Astrocyte of the hippocampus (primary cell): ENCODE measurements at places on chromosomes 1 and 21.

GRCh38 chr1:223102797-223103533, 40.1 kb downstream of the TLR5 start:
- no peak for DNase-seq

- DNase-seq = peak; percentile 78
These were observed 286.8 kb upstream of the PLD5 start for GRCh38 chr1:242811092-242811840.

GRCh38 chr1:83718338-83718737, 280.6 kb downstream of the TTLL7 start:
- DNase-seq = no peak

- DNase-seq = peak; percentile 46
These were observed 831 bp downstream of the CSRP1 start for GRCh38 chr1:201506092-201506491.

- DNase-seq = no peak
These were observed 15.1 kb downstream of the OR6F1 start for GRCh38 chr1:247701338-247701737.

- DNase-seq = no peak
These were observed 8.3 kb upstream of the SYT14 start for GRCh38 chr1:209929751-209930150.

- peak; percentile 62 for DNase-seq
These were observed 160.2 kb downstream of the DENND1B start for GRCh38 chr1:197614916-197615692.

DNA sequence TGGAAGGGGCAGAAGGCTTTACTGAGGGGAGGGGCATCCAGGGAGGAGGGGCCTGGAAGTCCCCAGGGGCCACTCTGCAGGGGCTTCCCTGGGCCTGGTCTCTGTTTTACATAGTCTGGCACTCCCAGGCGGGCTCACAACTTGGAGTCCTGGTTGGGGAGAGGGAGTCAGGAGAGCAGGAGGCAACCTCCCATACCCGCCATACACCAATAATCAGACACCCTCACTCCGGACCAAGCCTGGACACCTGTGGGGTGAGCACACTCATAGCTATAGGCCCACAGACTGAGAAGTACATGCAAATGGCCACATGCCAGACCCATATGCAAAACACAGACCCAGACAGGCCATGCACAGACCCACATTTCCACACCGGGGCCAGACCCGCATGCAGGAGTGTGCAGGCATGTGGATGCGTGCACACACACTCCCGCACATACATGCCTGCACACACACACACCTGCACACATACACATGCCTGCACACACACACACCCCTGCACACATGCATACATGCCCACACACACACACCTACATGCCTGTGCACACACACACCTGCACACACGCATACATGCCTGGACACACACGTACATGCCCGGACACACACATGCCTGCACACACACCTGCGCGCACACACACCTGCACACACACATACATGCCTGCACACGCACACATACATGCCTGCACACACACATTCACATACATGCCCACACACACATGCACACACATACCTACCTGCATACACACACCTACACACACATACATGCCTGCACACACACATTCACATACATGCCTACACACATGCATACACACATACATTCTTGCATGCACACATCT, 89.5 kb upstream of the RUNX3 start:
- DNase-seq = no peak

DNA sequence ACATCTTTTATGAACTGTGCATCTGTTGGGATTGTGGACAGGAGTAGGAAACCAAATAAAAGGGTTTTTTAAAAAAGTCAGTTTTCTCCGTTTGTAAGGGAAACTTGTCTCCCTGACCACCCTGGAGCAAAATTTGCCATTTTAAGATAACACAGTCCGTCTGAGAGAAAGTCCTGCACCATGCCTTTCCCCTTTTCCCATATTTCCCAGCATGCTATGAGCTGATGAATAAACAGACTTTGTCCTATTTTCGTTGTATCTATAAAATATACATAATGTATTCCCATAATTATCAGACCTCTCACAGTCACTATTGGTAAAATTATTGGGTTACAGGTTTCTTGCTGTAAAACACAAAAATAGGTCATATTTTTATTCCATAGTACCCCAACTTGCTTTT, 1.7 kb upstream of the AKT3 start:
- no peak for DNase-seq

DNA sequence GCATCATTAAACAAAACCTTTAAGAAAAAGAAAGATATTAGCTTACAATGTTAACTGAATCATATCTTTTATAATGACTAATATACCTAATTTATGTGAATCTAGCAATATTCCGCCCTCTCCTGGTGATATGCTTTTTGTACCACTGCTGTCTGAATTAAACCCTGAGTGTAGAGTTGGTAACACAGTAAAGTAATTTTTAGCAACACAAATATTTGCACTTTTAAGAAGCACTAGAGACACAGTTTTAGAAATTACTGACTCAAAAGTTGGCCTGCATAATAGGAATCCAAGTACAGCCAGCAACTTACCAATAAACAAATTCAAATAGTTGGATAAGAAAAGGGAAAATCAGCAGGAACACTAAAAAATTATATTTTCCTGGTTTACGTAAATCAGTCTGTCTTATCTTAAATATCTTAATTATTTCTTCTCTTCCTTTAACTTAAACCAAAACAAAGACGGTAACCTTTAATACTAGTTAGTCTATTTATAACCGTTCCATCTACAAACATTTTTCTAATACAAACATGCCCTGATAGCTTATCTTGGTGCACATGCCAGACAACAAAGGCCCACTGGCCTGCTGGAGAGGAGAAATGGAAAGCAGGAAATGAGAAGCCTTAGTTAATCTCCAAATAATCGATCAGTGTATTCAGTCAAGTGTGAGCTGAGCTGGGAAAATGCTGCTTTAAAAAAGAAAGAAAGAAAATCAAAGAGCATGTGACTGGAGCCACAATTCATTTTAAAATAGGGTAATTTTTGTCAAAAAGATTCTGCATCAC, 246.0 kb downstream of the RERE start:
- DNase-seq = peak; percentile 40

- DNase-seq = no peak
These were observed 498.7 kb upstream of the NFIA start for GRCh38 chr1:60583696-60584095.
